GM12878 (cell line): ENCODE measurements at places on chromosomes 2 and 18.

DNA sequence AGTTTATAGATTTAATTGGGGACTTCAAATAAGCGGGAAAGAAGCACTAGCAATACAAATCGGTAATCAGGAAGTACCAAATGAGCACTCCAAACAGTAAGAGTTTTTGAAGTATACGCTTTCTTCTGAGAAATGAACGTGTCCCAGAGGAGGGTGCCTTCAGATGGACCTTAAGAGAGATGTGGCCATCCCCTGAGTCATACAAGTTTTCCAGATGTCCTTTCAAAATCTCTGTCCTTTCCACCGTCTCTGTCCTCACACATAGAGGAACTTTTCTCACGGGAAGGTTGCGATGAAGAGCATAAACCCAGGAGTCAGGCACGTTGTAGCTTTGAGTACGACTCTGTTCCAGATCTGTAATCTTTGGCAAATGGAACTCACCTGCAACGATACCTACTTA is 1.7 kb upstream of the SMAD2 start:
- DNase-seq: no peak

- no peak for DNase-seq
Observed at GRCh38 chr2:215929602-215930335, 83.6 kb downstream of the MREG start.

DNA sequence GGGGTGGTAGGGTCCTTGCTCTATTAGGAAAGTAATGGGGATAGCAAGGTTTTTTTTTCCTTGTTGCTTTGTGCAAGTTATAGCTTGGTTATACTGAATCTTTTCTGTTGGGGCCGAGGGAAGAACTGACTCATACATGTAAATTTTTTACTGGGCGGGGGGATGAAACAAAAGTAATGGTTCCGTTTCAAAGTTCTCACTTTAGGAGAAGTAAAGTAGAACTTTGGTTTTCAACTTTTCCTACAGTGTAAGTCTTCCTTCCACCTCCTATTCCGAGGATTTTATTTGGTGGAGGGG is 1.1 kb downstream of the AFTPH start:
- DNase-seq: no peak

- no peak for DNase-seq
Observed at GRCh38 chr18:76923485-76924085, 101.2 kb downstream of the ZNF236 start.

DNA sequence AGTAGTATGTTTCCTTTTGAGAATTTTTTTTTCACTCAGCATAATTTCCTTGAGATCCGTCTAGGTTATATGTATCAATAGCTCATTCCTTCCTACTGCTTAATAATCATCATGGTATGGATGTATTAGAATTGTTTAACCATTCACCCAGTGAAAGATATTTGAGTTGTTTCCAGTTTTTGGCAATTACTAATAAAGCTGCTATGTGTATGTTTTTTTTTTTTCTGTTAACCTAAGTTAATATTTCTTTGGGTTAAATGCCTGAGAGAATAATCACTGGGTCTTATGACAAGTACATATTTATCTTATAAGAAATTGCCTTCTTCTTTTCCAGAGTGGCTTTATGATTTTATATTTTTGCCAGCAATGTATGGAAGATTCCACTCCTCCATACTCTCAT is 96.4 kb upstream of the ST6GAL2 start:
- no peak for DNase-seq

DNA sequence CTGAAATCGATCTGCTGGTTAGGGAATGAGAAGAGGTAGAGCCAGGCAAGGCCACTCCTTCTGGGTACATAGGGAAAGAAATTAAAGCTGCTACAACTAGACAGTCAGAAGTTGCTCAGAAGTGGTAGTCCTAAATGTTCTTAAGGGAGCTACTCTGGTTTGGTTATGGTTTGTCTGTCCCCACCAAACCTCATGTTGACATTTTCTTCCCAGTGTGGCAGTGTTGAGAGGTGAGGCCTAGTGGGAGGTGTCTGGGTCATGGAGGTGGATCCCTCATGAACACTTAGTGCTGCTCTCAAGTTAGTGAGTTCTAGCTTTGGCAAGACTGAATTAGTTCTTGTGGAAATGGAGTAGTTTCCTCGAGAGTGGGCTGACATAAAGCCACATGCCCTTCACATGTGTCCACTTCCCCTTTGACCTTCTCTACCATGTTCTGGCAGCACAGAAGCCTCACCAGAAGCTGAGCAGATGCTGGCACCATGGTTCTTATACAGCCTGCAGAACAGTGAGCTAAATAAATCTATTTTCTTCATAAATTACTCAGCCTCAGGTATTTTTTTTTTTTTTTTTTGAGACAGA is 14.7 kb downstream of the RNF103 start:
- DNase-seq: no peak

DNA sequence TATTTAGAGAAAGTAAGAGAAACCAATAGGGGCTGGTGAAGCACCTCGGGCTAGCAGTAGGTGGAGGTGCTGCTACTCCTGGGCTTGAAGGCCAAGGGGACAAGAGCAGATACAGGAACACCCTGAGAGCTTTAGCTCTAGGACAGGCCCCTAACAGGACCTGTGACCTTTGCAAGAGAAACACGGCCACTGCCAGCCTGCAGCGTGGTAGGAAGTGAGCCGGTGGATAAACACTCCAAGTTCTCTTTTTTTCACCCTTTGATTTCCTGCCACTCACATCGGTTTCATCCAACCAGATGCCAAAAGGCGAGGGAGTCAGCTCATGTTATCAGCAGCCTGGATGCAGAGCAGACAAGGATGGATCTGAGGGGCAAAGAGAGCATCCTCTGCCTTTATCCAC is 66.8 kb upstream of the SPRED2 start:
- no peak for DNase-seq

DNA sequence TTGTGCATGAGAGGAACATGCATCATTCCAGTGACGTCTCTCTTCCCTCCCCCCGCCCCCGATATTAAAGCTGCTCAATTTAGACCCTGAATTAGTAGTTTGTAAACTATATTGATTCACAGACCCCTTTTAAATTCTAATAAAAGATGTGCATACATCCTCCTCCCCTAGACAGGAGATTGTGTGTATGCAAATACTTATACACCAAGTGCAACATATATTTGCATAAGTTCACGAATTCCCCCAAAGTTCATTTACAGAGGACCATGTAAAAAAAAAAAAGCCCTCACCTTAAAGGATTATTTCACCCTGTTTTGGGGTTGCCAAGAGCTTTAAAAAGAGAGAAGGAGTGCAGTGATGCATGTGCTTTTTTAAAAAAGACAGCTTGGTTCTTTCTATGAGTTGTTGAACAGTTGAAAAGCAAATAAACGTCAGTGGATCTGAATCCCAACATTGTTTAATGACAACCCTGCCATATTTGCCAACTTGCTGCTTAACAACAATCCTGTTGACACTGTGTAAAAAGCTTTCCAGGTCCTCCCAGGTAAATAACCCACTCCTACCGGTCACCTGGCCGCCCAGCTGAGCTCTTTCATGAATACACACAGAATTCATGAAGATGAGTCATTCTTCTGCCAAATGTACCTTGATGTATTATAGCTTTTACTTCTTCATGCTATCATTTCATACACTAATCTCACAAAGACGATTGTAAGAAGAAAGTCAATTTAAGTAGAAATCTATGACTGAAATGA is 211.5 kb downstream of the IKZF2 start:
- no peak for DNase-seq

GRCh38 chr2:193228276-193228675 is 1033.5 kb upstream of the TMEFF2 start:
- DNase-seq: no peak

DNA sequence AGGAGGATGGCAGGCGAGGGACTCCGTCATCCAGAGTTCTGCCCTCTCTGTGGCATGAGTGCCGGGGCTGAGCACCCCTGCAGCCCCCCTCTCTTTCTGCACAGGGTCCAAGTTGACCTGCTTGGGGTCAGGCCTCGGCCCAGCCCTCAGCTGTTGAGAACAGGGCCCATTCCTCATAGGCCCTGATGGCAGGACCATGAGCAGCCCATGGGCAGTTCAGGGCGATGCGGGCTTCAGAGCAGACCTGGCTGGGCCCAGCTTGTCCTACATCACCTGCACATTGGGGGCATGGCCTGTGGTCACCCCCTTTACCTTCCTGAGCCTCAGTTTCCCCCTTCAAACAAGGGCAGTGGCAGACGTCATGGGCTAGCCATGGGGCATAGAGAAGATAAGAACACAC is 238.1 kb downstream of the SEPTIN10 start:
- DNase-seq: no peak

DNA sequence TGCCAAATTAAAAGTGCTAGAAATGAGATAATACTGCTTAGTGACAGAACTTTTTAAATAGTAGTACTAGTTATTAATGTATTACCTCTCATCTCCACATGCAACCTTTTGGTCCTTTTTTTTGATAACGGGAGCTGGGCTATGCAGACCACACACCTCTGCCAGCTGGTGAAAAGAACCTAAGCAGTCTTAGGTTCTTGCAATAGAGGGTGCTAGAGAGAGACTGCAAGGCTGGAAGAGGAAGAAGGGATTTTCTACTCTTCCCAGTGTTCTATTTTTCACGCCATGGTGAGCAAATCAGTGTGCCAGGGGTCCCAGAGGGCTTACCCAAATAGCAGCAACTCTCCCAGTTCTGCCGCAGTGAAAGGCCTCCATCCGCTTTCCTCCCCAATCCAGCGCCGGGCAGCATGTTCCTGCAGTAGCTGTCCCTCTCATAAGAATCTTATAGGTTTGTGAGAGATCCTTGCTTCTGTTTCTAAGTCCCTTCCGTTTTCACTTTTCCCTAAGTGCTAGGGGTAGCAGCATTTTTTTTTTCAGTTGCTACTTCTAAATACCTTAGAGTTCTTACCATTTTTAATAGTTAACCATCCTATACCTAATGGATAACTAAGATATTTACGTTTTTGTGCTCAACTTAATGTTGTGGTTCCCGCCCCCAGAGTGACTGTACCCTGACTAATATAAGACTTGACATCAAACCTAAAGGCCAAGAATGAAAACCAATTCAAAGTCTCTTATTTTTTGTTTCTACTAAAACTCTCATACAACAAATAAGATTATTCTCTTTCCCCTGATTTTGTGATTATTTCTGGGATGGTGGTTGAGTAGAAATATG is 69.4 kb upstream of the UBE2E3 start:
- DNase-seq: no peak

DNA sequence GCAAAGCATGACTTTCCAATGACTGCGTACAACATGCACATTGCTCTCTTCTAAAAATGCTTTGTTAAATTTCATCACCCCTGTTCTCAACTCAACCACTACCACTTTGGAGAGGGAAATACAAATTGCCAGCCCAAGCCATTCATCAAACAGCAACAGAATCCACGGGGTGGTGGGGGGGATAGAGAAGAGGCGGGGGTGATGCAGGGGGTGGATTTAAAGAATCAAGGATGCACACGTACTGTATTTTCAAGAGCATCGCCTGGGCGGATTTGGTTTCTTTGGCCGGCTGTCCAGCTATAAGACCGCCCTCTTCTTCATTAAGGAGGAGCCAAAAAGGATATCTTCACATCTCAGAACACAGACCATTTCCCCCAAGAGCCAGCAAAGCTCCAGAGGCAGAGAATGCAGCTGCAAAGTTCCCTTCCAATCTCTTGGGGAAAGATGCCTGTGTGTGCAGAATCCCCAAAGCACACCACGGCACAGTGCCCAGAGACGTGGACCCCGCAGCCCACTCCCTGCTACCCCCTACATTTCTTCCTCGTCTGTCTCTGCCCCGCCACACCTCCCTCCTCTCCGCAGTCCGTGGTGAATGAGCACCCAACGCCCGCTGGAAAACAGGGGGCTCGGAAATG is 977 bp downstream of the SLC8A1 start:
- DNase-seq: no peak

DNA sequence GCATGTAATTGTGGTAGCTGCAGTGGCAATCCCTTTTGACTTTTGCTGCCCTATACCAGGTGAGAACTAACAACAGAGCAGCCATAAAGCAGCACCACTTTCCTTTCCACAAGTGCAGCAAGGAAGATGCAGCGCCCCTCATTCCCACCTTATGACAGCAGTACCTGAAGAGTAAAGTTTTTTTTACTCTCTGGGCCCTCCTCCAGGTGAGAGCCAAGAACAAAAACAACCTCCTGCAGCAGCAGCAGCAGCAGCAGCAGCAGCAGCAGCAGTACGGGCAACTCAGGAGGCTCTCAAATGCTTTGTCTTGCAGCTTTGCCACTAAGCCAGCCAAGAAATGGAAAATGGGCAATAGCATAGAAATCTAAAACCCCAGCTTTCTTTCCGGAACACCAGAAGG is 397.5 kb downstream of the FIGN start:
- no peak for DNase-seq

DNA sequence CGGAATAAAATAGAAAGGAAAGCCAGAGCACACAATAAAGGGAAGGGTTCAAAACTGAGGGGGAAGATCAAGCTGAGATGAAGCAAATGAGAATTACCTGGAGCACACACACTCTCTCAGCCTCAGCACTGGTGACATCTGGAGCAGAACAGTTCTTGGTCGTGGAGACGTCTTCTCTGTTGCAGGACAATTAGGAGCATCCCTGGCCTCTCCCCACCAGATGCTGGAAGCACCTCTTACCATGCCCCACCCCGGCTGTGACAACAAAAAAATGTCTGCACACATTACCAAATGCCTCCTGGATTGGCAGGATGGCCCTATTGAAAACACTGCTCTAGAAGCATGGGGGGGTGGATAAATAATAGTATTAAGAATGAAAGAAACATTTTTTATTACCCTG is 43.6 kb upstream of the MAP3K20 start:
- no peak for DNase-seq

DNA sequence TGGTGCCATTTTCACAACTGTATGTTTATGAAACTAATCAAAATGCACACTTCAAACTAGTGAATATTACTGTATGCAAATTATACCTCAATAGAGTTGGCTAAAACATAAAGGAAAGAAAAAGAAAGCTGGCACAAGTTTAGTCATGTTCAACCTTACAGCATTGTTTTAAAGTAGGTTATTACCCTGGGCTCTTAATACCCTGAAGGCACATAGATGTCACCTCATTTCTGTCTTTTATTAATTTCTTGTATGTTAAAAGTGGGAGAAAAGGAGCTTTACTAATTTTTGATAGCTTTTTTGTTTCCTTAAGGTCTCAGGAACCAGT is 32.7 kb downstream of the TMEM131 start:
- DNase-seq: no peak

- no peak for DNase-seq
Observed at GRCh38 chr2:109558076-109558882, 55.5 kb downstream of the SEPTIN10 start.
